AG04450 (cell line): ENCODE measurements at places on chromosomes 2 and 18.

DNA sequence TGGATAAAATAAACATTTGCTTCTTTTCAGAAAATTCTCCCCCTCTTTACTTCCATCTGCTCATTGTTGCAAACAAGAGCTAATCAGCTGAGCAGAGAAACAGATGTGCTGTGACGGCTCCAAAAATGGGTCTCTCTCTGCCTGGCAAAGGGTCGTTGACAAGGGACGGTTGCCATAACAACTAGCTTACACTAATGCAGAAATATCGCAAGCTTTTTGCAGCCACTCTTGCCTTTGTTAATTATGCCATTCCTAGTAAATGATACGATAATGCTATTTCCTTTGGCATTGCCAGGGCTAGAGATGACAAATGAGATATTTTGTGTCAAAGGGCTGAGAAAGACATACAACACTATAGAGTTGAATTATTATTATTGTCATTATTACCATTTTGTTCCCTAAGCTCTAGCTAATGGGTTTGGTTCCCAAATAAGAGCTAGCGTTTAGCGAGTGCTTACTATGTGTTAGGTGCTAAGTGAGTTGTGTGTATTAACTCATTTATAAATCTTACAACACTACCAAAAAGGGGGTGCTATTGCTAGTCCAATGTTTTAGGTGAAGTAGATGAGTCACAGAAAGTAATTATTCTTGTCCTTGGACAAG lies 46.8 kb downstream of the MYO3B start:
- DNase-seq: no peak

DNA sequence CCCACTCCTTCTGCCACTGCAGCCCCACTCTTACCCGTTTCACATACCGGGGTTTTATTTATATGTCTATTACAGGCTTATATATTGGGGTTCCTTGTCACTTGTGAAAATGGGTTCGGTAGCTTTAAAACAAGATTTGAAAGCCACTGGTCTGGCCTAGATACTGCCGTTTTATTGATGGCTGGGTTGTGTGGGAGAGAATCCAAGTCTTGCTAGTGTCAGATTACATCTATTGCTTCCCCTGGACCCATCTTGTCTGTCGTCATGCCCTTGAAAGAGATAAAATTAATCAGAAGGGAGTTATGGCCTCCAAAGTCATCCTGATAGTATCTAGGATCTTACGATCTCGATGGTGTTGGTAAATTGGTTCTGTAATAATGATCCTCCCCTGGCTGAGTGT lies 79.4 kb downstream of the EIPR1 start:
- DNase-seq: no peak

- DNase-seq: no peak
Observed at GRCh38 chr18:38902796-38903195, 1337.2 kb upstream of the CELF4 start.

DNA sequence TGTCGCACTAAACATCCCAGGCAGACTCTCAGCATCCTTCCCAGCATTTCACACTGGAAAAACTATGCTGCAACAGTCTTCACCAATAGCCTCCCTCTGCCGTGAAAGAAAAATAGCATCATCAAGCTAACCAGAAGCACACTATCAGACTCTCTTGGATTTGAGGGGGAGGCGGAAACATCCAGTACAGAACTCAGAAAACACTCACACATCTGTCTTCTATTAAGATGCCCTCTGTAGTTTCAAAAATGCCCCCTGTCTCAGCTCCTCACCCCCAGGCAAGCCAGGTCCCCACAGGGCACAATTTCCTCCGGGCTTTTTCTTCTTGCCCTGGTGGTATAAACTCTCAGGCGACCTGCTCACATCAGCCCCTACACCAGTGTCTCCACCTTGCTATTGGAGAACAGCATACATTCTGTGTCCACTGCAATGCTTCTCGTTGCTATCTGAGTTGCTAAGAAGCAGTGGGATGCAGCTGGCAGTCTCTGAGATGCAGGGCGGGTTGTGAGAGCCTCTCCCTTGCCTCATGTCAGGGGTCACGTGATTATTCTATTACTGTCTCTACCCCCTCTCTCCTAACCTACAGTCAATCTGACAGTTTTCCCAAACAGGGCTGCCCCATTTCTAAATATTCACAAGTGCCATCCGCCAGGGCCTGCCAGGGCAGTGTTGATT lies 189.9 kb downstream of the INO80D start:
- no peak for DNase-seq

GRCh38 chr2:219461669-219462068 lies 27.0 kb downstream of the SPEG start:
- DNase-seq: no peak

DNA sequence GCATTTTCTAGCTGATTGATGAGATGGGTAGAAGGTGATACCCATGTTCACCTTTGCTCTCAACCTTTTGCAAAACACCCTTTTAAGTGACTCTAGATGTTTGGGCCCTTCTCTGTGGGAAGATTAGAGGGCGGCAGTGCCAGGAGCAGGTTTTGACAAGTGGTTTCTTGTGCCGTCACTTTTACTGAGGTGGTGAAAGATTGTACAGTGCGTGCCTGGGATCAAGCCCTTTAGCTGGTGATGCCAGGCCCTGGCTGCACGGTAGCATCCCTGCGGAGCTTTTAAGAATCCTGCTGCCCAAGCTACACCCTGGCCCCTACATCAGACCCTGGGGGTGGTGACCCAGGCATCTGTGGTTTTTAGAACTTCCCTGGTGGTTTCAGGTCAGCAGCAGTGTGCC lies 29.1 kb downstream of the MTCL1 start:
- no peak for DNase-seq
